ENCODE measurements at places on chromosomes 3 and 15.

GRCh38 chr3:127886231-127886955, 28.6 kb upstream of the KBTBD12 start:
- DNase-seq: no peak

- no peak for DNase-seq
Observed at GRCh38 chr3:106242781-106243180, 374.0 kb upstream of the CBLB start.

GRCh38 chr3:37114251-37115145, 59.9 kb downstream of the LRRFIP2 start:
- no peak for DNase-seq

GRCh38 chr3:62169906-62170660, 203.3 kb downstream of the FEZF2 start:
- DNase-seq: no peak

GRCh38 chr15:89801471-89802195, 13.0 kb downstream of the ANPEP start:
- DNase-seq: no peak

GRCh38 chr15:94372821-94373220, 141.5 kb downstream of the MCTP2 start:
- DNase-seq: no peak

- DNase-seq: no peak
Observed at GRCh38 chr15:40252438-40253166, 13.7 kb downstream of the PAK6 start.

DNA sequence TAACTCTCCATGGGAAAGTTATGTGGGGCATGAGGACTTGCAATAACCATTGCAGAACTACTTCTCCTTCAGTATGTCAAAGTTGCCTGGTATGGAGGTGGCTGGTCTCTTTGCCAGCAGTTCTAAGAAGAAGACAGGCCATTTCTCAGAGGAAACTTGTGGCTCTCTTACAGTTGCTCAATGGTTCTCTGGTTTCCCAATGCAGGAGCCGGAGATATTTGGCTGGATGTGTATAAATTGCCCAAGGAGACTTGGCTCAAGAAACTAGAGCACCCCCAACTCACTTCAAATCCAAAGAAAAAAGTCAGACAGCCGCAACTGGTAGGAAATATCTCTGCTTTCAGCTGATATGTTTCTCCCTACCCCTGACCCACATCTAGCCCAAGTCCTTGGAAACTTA, 24.2 kb downstream of the WDR93 start:
- no peak for DNase-seq

- DNase-seq: no peak
Observed at GRCh38 chr15:101456057-101456739, 33.3 kb downstream of the PCSK6 start.

- DNase-seq: no peak
Observed at GRCh38 chr15:48570822-48571221, 74.7 kb downstream of the FBN1 start.

GRCh38 chr3:142115867-142116668, 33.3 kb downstream of the TFDP2 start:
- no peak for DNase-seq

GRCh38 chr3:143209715-143210059, 90.1 kb downstream of the CHST2 start:
- DNase-seq: no peak

- no peak for DNase-seq
Observed at GRCh38 chr3:177333533-177334520, 136.5 kb upstream of the TBL1XR1 start.
